ENCODE measurements at places on chromosomes 12 and 14.

GRCh38 chr12:71469258-71469750, 29.7 kb downstream of the LGR5 start:
- peak; percentile 89 for DNase-seq

DNA sequence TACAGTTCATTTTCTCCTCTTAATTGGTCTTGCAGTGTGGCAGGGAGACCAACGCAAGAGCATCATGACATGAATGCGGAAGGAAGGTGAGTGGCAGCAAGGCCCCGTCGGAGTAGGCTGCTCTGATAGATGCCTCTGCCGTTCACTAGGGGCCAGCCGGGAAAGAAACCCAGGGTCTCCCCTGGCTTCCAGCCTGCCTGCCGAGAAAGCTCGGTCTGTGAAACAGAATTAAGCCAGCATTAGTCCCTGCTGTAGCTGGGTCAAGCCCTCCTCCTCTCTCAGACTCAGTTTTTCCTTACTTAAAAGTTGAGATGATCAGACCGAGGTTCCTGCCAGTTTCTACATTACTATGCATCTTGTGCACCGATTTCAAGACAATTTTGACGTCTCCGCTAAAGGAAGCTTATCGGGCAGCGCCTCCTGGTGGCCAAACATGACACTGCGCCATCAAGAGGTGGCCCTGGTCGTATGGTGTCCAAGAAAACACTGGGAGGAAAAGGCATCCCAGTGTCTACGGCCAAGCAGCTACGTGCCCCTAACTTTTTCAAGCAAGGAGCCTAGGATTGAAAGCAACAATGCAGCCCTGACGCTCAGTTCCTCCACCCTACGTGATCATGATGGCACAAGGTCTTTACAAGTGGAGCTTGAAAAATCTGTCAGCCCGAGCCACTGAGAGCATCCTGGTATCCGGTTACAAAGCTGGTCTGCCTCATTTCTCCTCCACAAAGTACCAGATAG, 131.6 kb downstream of the KSR2 start:
- DNase-seq, result peak; percentile 38

- no peak for DNase-seq
Observed at GRCh38 chr12:25755971-25756260, 202.6 kb upstream of the RASSF8 start.

GRCh38 chr12:121620333-121620891, 5.9 kb upstream of the ORAI1 start:
- no peak for DNase-seq

DNA sequence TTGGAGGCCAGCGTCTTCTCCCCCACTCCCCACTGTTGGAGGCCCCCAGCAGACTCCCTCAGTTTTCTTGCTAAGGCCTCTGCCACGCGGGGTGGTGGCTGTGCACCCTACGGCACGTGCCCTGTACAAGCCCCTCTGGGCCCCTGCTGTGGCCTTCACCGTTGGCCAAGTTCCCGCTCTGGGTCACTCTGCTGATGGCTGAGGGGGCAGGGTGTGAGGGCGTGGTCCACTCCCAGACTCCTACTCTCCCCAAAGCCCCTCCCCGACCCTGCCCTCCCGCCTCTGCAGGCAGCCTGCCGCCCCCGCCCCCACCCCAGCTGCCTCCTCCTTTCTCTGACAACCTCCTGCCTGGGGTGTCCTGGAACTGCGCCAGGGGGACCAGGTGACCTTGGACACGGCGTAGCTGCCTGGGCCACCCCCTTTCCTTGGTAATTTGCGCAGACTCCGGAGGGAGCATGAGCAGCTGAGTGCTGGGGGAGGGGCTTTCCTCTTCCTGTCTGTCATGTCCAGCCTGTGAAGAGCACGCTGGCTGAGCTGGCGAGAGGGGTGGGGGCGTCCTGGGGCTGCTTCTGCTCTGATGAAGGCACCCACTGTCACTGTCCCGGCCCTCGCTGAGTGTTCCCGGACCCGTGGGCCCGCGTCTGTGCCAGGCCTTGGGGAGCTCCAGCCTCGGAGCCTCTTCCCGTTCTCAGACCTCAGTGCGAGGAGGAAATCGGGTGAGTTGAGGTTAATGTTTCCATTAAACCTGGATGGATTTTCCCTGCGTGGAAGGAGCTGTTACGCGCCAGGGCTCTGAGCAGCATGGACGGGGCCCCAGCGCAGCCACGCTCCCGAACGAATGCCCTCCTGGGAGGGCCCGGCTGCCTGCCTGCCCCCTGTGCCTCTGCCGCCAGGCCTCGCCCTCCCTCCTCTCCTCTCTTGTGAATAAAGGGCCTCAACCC, 85.0 kb downstream of the KIF26A start:
- no peak for DNase-seq
